A549 treated with CpdA at 1 μM for 4 hours (cell line): ENCODE measurements at places on chromosomes 11 and 22. TPM values are rescaled to one million over a fixed set of nuclear protein-coding genes. Genes with fewer than 3 reads are reported as not detected.

The CD6 gene
- total RNA-seq: 0.10 to 0.64 TPM (median 0.27 TPM) in 5 replicates

The GAB4 gene
- total RNA-seq: not detected in 5 replicates

The MMP12 gene
- 0.02 to 0.09 TPM in 2 of 5 replicates, not detected in the others for total RNA-seq

The TRIM29 gene
- 5.2 to 7.1 TPM (median 6.2 TPM) in 5 replicates for total RNA-seq

The PATE4 gene
- not detected in 5 replicates for total RNA-seq
